ENCODE measurements at places on chromosomes 7 and 10. TPM values are rescaled to one million over a fixed set of nuclear protein-coding genes. Genes with fewer than 3 reads are reported as not detected.

KLF14 gene
- total RNA-seq: 0.86 TPM

DNA sequence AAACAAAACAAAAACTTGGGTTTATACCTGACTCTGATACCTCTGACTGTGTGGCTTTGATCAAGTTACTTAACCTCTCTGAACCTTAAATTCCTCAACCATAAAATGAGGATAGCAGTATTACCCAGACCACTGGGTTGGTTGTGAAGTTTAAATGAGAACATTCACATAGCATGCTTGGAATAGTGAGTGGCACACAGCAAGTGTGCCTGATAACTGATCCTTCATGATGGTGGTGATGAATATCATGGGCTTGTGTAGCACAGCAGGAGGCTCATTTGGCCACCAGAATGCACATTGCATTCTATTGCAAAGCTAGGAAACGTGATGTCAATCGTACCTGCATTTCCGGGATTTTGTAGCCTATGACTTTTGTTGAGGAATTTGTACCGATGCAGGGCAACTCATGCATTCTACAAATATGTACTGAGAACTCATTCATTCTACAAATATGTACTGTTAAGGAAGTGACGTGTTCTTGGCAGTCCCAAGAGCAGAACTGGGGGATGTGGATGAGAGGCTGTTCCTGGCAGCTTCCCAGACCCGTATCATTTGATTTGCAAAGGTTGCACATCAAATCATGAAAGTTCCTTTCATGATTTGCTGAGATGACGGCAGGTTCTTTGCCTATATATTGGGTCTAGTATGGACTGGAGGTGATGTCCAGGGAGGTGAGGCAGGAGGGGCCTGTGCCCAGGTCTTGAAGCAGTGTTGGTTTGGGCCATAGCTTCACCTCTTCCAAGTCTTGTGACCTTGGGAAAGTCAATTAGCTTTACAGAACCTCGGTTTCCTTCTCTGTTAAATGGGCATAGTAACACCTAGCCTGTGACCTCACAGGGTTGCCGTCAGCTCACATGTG, 94.6 kb upstream of the SMNDC1 start:
- DNase-seq: peak; percentile 88

DNA sequence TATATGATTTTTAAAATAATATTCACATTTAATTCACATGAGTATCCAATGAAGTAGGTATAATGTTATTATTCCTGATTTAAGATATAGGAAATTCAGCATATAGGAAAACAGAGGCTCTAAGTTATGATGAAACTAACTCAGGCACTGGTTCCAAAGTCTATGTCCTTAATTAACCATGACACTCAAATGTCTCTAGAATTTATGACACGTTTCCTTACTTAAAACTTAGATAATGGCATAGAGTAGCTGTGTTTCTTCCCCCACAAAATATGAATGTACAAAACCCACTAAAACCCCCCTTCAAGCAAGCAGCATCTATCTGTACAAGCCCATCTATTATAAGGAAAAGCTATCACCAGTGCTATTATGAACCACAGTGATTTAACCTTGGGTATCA, 72.9 kb upstream of the CDK1 start:
- DNase-seq: no peak

MMRN2 gene
- total RNA-seq: 0.06 TPM
